ENCODE measurements at places on chromosomes 5 and 9.

- no peak for DNase-seq
These were observed 86.9 kb downstream of the PTPN3 start for GRCh38 chr9:109411069-109411761.

- DNase-seq = no peak
These were observed 129.9 kb upstream of the ANKH start for GRCh38 chr5:15001517-15001916.

DNA sequence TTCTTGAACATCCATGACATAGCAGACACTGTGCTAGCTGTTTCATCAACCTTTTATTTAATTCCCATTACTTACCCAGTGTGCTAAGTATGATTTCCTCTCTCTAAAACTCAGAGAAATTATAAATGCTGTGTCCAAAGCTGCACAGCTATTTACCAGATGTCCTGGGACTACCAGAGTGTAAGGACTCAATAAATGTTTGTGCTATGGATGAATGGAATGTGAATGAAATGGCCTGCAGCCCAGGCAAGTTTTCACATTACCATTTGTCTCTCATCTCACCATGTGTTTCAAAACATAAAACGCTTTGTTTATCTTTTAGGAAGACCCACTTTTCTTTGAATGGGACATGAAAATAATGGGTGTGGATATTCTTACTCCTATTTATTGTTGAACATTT is 96.2 kb downstream of the ARHGEF28 start:
- no peak for DNase-seq

DNA sequence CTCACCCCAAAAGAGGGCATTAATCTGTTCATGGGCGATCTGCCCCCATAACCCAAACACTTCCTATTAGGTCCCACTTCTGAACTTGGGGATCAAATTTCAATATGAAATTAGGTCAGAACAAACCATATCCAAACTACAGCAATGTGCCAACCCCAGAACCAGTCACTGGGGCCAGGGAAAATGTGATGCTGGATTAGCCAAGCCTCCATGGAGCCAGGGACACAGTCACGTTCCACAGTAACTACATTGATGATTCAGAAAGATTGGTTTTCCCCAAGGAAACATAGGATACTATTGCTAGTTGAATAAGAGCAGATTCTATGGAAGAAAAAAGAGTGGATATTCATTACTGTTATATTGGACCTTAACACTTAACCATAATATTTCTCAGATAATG is 84.2 kb downstream of the GIN1 start:
- no peak for DNase-seq

- DNase-seq = no peak
These were observed 27.2 kb upstream of the TNFSF8 start for GRCh38 chr9:114957558-114957957.

- DNase-seq = no peak
These were observed 52.5 kb upstream of the CTNNA1 start for GRCh38 chr5:138700581-138701362.

- DNase-seq = no peak
These were observed 66.8 kb upstream of the IL17B start for GRCh38 chr5:149445739-149446369.

GRCh38 chr5:142145106-142145900 is 36.7 kb downstream of the NDFIP1 start:
- peak; percentile 0 for DNase-seq

- no peak for DNase-seq
These were observed 40.4 kb downstream of the COL5A1 start for GRCh38 chr9:134682026-134682425.

DNA sequence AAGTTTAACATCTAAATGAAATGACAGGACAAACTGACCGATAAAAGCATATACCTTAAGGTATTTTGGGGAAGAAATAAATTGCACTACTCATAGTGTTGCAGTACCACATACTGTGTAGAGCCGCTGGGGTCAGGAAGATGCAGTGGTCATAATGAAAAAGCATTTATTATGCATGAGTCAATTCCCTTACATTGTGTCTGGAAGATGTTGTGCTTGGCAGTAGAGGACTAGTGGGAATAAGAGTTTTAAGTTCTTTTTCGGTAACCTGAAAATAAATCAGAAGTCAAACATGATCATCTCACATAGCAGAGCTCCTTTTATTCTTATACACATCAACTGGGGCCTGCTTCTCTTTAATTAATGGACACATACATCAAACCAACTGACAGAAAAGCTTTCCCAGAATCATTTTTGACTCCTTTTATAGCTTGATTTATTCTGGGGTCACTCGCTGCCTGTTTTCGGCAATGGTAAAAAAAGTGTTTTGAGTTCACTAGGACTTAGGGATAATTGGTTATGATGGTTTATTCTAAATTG is 262.5 kb upstream of the CHD1 start:
- no peak for DNase-seq

DNA sequence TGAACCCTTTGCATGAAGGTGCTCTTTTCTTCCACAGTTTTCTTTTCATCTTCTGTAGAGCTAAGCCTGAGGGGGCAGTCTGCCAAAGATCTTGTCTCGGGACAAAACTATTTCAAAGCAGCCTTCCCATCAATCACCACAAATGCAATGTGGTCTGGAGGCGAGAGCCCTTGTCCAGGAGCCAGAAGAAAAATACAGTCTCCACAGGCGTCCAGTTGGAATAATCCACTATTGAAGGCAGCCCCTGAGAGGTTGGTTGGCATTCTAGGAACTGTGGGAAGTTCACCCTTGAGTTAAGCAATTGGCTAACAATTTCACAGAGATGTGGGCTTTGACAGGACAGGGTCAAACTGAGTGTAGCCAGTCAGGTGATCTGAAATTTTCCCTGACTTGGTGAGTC is 72.0 kb downstream of the SEMA6A start:
- DNase-seq = no peak

DNA sequence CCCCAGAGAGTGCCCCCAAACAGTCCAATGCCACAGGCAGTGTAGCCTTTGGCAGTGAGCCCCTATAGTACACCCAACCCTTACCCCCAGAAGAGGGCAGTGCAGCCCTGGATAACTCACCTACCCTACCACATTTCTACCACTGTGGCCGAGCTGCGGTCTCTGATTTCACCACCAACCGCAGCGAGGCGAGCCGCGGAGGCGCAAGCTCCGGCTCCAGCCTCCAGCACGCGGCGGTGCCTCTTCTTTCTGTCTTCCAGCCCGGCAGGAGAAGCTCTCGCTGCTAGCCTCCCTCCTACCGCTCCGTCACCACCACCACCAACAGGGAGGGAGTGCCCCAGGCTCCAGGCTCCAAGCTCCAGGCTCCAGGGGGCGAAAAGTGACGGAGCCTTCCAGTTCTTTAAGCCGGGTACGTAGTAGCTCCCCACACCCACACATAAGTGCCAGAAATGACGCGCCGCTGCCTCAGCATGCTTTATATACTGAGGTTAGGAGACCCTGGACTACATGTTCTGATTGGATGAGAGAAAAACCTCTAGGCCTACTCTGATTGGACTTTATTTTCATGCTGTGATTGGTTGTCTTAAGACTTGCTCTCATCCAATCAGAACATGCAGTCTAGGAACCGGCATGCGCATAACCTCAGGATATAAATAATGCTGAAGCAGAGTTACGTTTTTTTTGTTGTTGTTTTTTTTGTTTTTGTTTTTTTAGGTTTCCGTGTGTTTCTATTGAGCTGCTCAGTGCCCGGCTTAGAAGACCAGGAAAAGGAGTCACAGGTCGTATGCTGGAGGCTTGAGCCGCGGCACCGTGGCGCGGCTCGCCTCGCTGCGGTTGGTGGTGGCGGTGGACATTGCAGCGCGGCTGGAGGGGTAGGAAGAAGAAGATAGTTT is at the start of gene PCAT7:
Gene PCAT7, plus strand, starts transcription at position 645 of the 893 bp plus-strand sequence.
- DNase-seq = peak; percentile 76

DNA sequence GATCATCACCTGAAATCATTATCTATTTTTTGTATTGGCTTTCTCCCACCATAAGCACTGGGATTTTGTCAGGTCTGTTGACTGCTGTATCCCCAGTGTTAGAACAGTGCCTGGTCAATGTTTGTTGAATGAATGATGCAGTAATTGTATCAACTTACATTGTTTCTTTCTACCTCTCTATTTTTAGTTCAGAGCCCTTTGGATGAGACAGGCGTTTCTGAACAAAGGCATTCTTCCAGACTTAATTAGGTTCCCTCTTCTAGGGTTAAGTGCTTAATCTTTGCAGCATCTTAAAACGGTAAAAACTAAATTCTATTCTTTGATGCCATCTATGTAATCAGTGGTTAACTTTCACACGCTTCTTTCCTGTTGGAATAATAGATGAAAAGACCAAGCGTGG is 26.3 kb downstream of the SLC44A1 start:
- no peak for DNase-seq

- peak; percentile 43 for DNase-seq
These were observed 61.3 kb upstream of the MEGF10 start for GRCh38 chr5:127229185-127229889.

GRCh38 chr9:117120061-117120460 is 294.8 kb downstream of the ASTN2 start:
- no peak for DNase-seq

DNA sequence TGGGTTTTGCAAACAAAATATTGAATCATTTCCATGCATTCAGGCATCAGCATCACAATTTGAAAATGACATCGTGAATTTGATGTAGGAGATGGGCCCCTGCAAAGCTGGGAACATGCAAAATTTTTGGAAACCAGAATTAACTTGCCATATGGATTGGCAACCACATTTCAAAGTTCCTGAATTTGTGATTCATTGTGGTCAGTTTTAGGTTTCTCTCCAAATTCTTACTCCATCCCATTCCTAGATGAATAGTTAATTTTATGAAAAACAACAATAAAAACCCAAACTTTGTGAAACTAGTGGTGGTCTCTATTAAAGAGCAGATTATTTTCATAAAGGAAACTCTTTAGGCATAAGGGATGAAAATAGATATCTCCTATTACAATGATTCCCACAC is 107.8 kb upstream of the SLIT3 start:
- DNase-seq = no peak

GRCh38 chr9:102456562-102456961 is 538.6 kb upstream of the CYLC2 start:
- DNase-seq = no peak

GRCh38 chr5:20360263-20360662 is 372.3 kb upstream of the CDH18 start:
- DNase-seq = peak; percentile 80

DNA sequence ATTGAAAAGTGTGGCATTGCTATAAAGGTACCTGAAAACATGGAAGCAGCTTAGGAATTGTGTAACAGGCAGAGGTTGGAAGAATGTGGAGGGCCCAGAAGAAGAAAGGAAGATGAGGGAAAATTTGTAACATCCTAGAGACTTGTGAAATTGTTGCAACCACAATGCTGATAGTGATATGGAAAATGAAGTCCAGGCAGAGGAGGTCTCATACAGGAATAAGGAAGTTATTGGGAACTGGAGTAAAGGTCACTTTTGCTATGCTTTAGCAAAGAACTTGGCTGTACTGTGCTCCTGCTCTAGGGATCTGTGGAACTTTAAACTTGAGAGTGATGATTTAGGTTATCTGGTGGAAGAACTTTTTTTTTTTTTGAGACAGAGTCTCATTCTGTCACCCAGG is 43.5 kb downstream of the PTPDC1 start:
- no peak for DNase-seq

GRCh38 chr9:75168270-75169178 is 80.2 kb downstream of the OSTF1 start:
- DNase-seq = no peak

- DNase-seq = no peak
These were observed 59.6 kb downstream of the ATG10 start for GRCh38 chr5:82031220-82032119.

- no peak for DNase-seq
These were observed 73.7 kb downstream of the ZNF366 start for GRCh38 chr5:72433522-72433921.

All from NCI-H1092 (cell line).